ENCODE measurements at places on chromosomes 13 and 19. TPM values are rescaled to one million over a fixed set of nuclear protein-coding genes. Genes with fewer than 3 reads are reported as not detected.

The ZNF730 gene
- polyA plus RNA-seq = 0.06 TPM

The SMIM44 gene
- not detected for polyA plus RNA-seq

The INTS6 gene
- 44.2 TPM for polyA plus RNA-seq

The BEST2 gene
- not detected for polyA plus RNA-seq

The ZNF234 gene
- polyA plus RNA-seq = 4.4 TPM

The CASP14 gene
- polyA plus RNA-seq = 122 TPM

The ZNF554 gene
- 2.7 TPM for polyA plus RNA-seq

The ZNF135 gene
- 3.4 TPM for polyA plus RNA-seq

The KLK13 gene
- polyA plus RNA-seq = 2.8 TPM

The FREM2 gene
- polyA plus RNA-seq = 0.03 TPM

The GPC6 gene
- polyA plus RNA-seq = 0.45 TPM

The CGB3 gene
- polyA plus RNA-seq = not detected

The PABPC3 gene
- polyA plus RNA-seq = 0.13 TPM

The CGB5 gene
- 0.20 TPM for polyA plus RNA-seq

The CSNK1G2 gene
- 72.4 TPM for polyA plus RNA-seq

The SRRM5 gene
- polyA plus RNA-seq = 0.02 TPM

The KLK11 gene
- 12.8 TPM for polyA plus RNA-seq

The KCNC3 gene
- polyA plus RNA-seq = 0.08 TPM

The FUT2 gene
- 4.0 TPM for polyA plus RNA-seq

The KIR2DL4 gene
- polyA plus RNA-seq = not detected

The FUT1 gene
- 5.3 TPM for polyA plus RNA-seq

The CACNG8 gene
- polyA plus RNA-seq = not detected

The ZNF415 gene
- polyA plus RNA-seq = 4.2 TPM

The ZDHHC20 gene
- polyA plus RNA-seq = 26.9 TPM

The CBARP gene
- 2.8 TPM for polyA plus RNA-seq

The AKT2 gene
- 95.5 TPM for polyA plus RNA-seq

The ZNF264 gene
- 7.4 TPM for polyA plus RNA-seq

The ZNF723 gene
- not detected for polyA plus RNA-seq

The CATSPERD gene
- polyA plus RNA-seq = not detected

The CD320 gene
- polyA plus RNA-seq = 14.1 TPM

The SPTBN4 gene
- 0.06 TPM for polyA plus RNA-seq

The CCL25 gene
- not detected for polyA plus RNA-seq

The MATK gene
- polyA plus RNA-seq = 0.27 TPM

The RAB8A gene
- 116 TPM for polyA plus RNA-seq

The PRODH2 gene
- polyA plus RNA-seq = not detected

The KLK1 gene
- polyA plus RNA-seq = 0.39 TPM

The ZNF667 gene
- polyA plus RNA-seq = 3.0 TPM

The TPTE2 gene
- not detected for polyA plus RNA-seq

The MEIOSIN gene
- not detected for polyA plus RNA-seq

The IGFL2 gene
- polyA plus RNA-seq = 2.9 TPM

The RDH8 gene
- polyA plus RNA-seq = not detected

The SCGB2B2 gene
- 0.04 TPM for polyA plus RNA-seq

The IL4I1 gene
- polyA plus RNA-seq = 0.09 TPM

The PALM gene
- polyA plus RNA-seq = 0.46 TPM

The PRSS57 gene
- not detected for polyA plus RNA-seq

The ZNF888 gene
- polyA plus RNA-seq = 2.2 TPM

The RASIP1 gene
- polyA plus RNA-seq = 2.2 TPM

The PNMA8A gene
- 0.24 TPM for polyA plus RNA-seq

The RFPL4A gene
- not detected for polyA plus RNA-seq

The CHAMP1 gene
- polyA plus RNA-seq = 14.2 TPM

The RAB20 gene
- polyA plus RNA-seq = 4.1 TPM

The PCDH17 gene
- not detected for polyA plus RNA-seq

The RNU6-9 gene
- not detected for polyA plus RNA-seq

The EDNRB gene
- polyA plus RNA-seq = 0.03 TPM

The GSK3A gene
- polyA plus RNA-seq = 42.5 TPM

The CDADC1 gene
- 2.4 TPM for polyA plus RNA-seq

The ELSPBP1 gene
- polyA plus RNA-seq = not detected

The SGCG gene
- not detected for polyA plus RNA-seq

The MBD3L3 gene
- polyA plus RNA-seq = not detected

Data from keratinocyte (primary cell).